AG20443 (cell line): ENCODE measurements at places on chromosomes 12 and 14.

- no peak for DNase-seq
Observed at GRCh38 chr12:6771509-6772330, 600 bp upstream of the LAG3 start.

DNA sequence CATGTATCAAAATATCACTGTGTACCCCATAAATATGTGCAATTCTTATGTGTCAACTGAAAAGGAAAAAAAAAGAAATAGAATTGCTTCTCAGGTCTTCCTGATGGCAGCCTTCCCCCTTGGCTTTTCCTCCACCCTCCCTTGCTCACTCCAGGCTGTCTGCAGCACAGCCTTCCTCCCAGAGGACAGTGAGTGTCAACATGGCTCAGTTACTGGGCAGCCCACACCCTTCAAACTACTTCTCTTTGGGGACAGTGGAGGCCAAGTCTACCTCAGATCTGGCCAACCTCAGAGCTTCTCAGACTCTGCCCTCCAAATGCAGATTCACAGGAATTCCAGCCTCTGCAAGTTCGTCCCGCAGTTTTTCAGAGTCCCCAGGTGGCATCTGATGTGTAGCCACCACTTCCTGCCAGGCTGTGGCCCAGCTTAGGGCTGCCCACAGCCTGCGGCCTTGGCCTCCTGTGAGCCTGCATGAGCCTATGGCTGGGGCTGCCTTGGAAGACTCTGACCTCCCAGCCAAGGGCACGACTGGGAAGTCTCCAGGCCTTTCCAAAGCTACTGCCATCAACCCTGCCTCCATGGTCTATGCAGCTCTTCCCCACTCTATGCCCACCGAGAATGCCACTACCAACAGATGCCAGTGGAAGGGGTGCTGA lies 148.0 kb upstream of the PWP1 start:
- no peak for DNase-seq

- DNase-seq = no peak
Observed at GRCh38 chr12:111428728-111429175, 23.0 kb downstream of the SH2B3 start.

- peak; percentile 92 for DNase-seq
Observed at GRCh38 chr12:49866859-49867569, 24.1 kb upstream of the BCDIN3D start.

GRCh38 chr14:83384253-83384652 lies 1850.6 kb upstream of the SEL1L start:
- no peak for DNase-seq
